ENCODE measurements at places on chromosomes 7 and 10.

GRCh38 chr7:143385891-143386781 is 5.0 kb downstream of the ZYX start:
- no peak for DNase-seq

- DNase-seq, result no peak
These were observed 218.5 kb downstream of the PLXDC2 start for GRCh38 chr10:20034732-20035131.

- no peak for DNase-seq
These were observed 38.1 kb downstream of the RASGEF1A start for GRCh38 chr10:43228783-43229207.

GRCh38 chr10:92787557-92788152 is 60.7 kb upstream of the EXOC6 start:
- DNase-seq, result no peak

DNA sequence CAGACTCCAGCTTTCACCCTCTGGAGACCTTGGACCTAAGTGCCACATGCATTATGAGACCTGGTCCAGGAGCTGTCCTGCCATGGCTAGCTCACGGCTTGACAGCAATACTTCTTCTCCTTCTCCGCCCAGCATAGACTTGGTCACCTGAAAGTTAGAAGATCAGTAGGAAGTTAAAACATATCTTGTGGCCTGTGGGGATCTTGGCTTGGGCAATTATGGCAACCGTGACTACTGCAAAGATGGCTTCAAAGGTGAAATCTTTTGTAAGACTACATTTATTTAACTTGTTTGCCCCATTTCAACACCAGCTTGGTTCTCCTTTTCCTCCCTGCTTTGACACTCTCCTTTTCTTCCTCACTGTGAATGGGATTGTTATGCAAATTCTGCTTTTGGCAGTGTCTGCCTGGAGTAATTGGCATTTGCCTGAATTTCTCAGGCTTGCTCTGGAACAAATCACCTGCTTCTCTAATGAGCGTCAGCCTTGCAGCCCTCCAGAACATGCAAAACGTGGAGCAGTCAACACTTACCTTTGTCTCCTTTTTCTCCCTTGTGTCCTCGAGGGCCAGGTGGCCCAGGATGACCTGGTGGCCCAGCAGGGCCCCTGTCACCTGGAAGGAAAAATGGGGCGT is 53.4 kb downstream of the COL17A1 start:
- no peak for DNase-seq

- DNase-seq, result no peak
These were observed 3.1 kb downstream of the JCAD start for GRCh38 chr10:30056281-30056680.

DNA sequence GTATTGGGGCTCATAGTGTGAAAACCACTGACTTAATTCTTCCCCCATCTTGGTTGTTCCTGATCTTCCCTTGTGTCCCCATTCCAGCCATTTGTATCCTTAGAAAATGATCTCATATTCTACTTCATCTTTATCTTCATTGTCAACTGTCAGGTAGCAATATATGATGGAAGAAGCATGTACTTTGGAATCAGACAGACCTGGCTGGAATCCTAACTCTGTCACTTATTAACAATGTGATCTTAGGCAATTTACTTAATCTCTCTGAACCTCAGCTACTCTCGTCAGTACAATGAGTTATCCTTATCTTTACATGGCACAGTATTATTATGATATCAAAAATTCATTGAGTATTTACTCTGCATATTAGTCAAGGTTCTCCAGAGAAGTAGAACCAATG is 10.1 kb downstream of the CFTR start:
- DNase-seq, result no peak

GRCh38 chr10:7534480-7534852 is 123.6 kb upstream of the SFMBT2 start:
- no peak for DNase-seq

DNA sequence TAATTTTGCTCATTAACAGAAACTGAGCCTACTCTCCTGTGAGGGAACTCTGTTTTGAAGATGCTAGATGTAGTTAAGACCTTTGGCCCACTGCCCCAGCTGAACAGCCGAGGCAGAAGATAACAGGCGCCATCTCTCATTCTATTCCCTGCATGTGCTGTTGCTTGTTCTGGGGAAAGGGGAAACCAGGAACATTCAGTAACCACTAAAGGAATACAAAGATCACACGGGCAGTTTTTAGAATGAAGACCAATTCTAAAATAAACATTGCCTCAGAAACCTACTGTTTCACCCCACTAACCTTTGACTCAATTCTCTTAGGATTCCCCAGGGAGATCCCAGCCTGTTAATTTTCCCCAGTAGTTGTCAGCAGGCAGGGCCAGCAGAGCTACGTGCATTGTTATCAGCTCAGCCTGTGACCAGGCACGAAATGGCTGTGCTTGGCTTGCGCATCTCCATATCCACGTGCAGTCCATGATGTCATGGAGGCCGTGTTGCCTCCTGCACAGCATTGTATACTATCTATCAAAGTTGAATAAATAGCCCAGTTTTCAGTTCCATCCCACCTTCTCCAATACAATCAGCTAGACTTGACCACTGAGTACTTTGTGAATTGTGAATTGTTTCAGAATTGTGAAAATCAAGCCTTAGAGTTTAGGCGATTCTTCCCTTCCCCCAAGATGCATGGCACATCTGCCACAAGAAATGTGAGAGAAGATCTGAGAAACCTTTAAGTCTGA is 36.0 kb downstream of the ANK3 start:
- no peak for DNase-seq

- DNase-seq, result no peak
These were observed 4.9 kb downstream of the SRRT start for GRCh38 chr7:100879685-100880261.

DNA sequence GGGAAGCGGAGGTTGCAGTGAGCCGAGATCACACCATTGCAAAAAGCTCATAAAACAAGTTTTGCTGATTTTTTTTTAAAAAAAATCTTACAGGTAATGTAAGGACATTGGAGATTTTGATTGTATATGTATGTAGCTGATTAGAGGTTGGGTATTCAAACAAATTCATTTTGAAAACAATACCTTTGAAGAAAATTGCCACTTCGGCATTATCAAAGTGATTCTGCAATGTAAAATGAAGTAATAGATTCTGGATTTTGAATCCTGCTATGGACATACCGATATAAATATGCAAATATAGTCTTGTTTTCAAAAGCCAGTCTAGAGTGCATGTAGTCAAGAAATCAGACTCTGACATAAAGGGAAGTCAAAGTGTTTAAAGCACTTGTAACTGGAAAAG is 12.4 kb upstream of the IGF2BP3 start:
- DNase-seq, result no peak

DNA sequence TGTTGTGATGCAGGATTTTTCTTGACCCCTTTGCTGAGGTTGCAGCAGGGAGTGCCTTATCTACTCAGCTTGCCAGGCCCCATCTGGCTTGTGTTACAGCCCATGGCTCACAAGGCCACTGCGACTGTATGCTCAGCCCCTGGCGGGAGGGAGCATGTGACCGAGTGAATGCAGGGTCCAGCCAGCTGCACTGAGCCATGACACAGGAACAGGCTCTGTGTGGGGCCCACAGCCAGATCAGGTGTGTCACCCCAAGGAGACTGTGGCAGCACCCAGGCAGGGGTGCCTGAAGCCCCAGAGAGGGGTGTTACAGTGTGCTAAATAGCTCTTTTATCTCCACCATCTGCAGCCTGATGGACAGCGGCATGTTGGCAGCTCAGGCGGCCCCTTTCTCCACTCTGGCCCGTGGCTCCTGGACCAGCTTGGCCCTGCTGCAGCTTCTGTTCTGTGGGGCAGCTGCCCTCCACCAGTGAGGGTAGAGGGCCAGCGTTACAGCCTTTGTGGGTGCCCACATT is 2.6 kb upstream of the PCBD1 start:
- DNase-seq, result no peak

GRCh38 chr10:113609704-113610108 is 54.1 kb downstream of the NRAP start:
- DNase-seq, result no peak

DNA sequence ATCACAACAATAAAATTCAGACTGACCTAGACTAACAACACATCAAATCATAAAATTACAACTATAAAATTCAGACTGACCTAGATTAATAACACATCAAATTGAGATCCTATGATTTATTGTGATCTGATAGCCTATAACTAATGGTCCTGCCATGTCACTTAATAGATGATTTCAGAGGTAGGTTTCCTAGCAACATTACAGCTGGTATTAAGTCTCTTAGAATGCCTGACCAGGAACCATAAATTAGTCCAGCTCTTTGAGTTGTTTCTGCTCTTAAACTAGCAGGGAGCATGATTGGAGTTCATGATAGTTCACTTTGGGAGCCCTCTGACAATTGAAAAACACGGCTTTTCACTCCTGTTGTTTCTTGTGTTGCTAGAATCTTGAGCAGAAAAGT is 318.9 kb downstream of the BMPER start:
- DNase-seq, result no peak

DNA sequence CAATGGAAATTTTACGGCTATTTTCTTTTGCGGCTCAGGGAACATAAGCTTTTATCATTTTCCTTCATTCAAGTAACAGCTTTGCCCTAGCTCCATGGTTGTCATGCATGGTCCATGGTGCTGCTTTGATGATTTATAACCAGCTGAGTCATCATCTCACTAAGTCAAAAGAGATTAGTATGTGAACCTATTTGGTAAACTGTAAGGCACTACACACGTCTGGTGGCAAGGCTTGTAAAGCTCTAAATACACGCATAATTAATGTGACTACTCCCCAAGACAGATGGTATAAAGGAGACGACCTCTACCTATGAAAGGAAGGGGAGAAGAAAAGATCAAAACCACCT is 340.2 kb downstream of the KCNMA1 start:
- no peak for DNase-seq

DNA sequence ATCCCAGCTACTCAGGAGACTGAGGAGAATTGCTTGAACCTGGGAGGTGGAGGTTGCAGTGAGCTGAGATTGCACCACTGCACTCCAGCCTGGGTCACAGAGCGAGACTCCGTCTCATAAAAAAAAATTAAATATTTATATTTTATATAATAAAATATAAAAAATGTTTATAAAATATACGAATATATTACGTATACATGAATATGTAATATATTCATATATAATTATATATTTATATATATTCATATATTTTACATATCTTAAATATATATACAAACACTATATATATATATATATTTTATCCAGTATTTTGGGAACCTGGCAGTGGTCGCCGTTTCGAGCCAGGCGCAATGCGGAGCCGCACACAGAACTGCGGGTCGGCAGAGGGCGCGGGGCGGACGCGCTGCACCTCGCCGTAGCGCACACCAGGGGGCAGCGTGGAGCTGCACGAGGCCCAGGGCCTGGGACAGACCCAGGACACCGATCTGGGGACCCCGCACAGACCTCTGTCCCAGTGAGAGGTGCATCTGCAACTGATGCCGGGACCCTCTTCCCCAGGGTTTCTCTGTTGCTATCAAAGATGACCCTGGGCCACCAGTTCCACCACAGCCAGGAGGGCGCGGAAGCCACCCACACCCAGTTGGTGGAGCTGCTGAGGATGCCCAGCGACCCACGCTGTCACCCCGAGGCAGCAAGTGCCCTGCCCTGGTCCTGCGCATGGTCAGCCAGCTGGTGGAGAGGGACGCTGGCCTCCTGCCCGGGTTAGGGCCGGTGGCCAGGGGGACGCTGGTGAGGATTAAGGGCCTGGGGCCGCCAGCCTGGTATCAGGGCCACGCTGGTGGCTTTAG is 22.7 kb downstream of the AP5Z1 start:
- no peak for DNase-seq

GRCh38 chr7:94540428-94540827 is 30.8 kb downstream of the CASD1 start:
- DNase-seq, result no peak

- no peak for DNase-seq
These were observed 32.3 kb upstream of the KCNMA1 start for GRCh38 chr10:77669892-77670291.

DNA sequence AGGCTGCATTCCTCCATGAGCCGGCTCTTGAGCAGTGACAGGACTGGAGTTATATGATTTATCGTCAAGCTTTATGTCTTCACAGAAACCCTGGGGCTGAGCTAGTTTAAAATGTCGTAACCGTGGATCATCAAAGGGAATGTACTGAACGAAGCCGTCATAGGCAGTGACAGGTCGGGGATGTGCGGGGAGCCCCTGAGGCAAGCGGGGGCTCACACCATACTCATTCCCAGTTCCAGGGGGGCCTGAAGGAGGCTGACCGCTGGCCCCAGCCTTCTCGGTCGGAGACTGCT is 30.7 kb downstream of the JCAD start:
- no peak for DNase-seq

GRCh38 chr10:30037620-30038336 is 21.6 kb downstream of the JCAD start:
- no peak for DNase-seq

- DNase-seq, result no peak
These were observed 528.8 kb upstream of the PCDH15 start for GRCh38 chr10:55329796-55330195.

DNA sequence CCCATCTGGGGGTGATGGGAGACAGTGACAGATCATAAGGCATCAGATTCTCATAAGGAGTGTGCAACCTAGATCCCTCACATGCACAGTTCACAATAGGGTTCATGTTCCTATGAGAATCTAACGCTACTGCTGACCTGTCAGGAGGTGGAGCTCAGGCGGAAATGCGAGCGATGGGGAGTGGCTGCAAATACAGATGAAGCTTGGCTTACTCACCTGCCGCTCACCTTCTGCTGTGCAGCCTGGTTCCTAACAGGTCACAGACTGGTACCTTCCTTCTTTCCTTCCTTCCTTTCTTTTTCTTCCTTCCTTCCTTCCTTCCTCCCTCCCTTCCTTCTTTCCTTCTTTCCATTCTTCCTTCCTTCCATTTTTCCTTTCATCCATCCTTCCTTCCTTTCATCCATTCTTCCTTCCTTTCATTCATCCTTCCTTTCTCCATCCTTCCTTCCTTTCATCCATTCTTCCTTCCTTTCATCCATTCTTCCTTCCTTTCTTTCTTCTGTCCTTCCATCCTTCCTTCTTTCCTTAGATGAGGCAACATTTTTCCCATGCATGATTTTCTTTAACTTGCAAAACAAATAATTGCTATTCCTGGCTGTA is 370.0 kb upstream of the AUTS2 start:
- no peak for DNase-seq
